GM13977 (cell line): ENCODE measurements at places on chromosomes 3 and 15.

DNA sequence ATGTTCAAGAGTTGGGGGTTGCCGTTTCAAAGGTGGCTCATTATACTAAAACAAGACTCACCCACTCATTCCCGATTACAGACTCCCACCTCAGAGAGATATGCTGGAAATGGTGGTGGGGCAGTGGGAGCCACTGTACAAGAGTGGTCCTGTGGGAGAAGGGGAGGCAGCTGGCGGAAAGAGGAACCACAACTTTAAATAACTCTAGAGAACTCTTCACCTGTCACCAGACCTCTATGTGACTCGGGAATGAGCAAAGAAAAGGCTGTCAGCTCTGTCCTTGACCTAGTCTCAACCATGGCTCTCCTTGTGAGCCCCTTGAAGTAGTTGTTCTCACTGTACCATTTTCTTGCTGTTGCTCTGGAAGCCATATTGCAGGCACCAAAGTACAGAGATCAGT is 293.8 kb downstream of the CHST2 start:
- DNase-seq = no peak

- DNase-seq = no peak
Observed at GRCh38 chr3:15040844-15041243, 24.3 kb downstream of the MRPS25 start.

DNA sequence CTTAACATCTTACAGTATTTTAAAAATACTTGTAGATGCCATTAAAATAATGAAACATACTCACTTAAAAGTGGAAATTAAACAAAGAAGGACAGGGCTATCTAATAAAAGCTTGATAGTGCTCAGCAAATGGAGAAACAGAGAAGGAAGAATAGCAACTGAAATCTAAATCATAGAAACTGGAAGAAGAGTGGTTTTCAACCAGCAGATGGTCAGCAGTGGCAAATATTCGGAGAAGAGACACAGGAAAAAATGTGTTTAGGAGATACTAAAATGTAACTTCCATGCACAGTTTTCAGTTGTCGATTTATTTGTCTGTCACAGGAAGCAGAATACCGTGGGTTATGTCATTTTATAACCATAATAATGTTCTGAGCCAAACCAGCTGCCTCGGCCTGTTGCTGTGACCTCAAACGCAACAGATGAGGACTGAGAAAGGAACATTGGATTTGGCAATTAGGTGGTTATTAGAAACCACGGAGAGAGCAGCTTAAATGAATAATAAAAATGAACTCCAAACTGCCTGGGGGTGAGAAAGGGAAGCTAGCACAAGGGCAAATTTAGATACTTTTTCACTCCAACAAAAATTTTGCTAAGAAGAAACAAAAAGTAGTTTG is 246.6 kb upstream of the KCNMB2 start:
- DNase-seq = no peak

- no peak for DNase-seq
Observed at GRCh38 chr3:31300456-31301443, 232.0 kb upstream of the STT3B start.
